NCI-H2107 (cell line): ENCODE measurements at places on chromosomes 3 and 15.

- DNase-seq: no peak
These were observed 140.5 kb downstream of the GRM7 start for GRCh38 chr3:7001370-7001769.

DNA sequence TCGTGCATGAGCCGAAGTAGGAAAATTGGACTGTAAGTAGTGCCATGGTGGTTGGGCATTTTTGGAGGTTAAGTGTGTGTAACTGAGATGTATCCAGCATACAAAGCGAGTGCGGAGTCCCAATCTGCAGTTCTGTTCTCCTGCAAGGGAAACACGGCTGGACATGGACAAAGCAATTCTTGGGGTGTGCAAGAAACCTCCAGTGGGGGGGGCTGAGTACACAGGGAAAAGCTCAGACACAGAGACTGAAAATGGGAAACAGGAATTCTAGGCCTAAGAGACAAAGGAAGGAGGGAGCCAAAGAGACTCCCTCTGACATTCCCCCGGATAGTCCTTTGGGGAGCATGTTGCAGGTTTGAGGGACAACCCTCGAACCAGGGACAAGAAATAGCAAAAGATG is 83.2 kb upstream of the PLSCR4 start:
- no peak for DNase-seq

- no peak for DNase-seq
These were observed 3.2 kb upstream of the ANXA2 start for GRCh38 chr15:60400944-60401343.

GRCh38 chr3:141379250-141379966 is 11.1 kb downstream of the ZBTB38 start:
- no peak for DNase-seq

DNA sequence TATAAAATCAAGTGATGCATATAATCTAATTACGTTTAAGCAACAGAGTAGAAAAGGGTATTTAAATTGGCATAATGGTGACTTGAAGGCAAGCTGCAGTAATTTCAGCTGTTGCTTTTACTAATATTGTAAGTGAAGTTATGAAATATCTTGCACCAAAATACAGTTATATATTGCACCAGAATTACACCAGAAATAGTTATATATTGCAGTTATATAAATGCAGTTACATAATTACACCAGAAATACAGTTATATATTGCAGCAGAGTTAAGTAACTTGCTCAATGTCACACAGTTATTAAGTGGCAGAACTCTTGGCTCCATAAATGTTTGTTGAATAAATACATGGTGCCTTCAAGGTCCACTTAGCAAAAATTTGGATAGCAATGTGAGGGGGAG is 51.4 kb downstream of the PCOLCE2 start:
- DNase-seq: no peak
